CD4-positive, alpha-beta T cell (primary cell): ENCODE measurements at places on chromosomes 7 and 10.

DNA sequence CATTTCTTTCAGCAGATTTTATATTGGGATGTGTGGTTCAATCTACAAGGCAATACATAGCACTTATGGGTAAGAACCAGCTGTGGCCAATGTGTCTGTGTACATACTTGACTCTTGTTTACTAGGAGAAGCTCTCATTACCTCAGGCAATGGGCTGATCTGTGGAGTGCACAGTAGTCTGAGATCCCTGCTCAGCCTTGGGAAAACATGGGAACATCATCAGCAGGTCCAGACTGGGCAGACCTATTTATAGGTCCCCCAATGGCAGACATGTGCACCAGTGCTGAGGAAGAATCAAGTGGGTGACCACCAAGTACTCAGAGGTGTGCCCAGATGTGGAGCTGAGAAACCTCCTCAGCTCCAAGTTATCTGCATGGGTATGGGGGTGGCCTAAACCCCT, 349.7 kb downstream of the KIF20B start:
- no peak for DNase-seq

GRCh38 chr10:6973899-6974298, 393.8 kb upstream of the PRKCQ start:
- DNase-seq, result no peak

DNA sequence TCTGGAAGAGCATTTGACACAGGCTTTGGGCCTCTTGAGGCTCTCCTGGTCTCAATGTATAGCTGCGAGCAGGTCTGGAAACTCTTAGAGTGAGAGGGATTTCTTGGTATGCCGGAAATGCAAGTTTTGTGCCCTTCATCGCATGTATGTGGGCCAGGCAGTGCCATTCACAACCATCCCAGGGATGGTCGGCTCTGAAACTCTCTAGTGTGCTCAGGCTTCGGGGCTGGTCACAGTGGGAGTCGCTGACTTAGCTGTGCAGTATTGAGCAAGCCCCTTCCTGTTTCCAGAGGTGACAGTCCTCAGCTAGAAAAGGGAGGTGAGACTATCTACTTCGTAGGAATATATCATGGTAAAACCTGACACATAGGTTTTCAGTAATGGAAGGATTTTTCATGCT, 2.0 kb upstream of the AOAH start:
- DNase-seq, result no peak

- DNase-seq, result no peak
Observed at GRCh38 chr7:91899563-91899962, 19.1 kb upstream of the MTERF1 start.

- DNase-seq, result no peak
Observed at GRCh38 chr7:17474724-17475344, 176.4 kb downstream of the AHR start.
